ENCODE measurements at places on chromosomes 5 and 9. TPM values are rescaled to one million over a fixed set of nuclear protein-coding genes. Genes with fewer than 3 reads are reported as not detected.

- no peak for ATAC-seq
Observed at GRCh38 chr5:79521156-79521555, 7.2 kb upstream of the HOMER1 start.

DNA sequence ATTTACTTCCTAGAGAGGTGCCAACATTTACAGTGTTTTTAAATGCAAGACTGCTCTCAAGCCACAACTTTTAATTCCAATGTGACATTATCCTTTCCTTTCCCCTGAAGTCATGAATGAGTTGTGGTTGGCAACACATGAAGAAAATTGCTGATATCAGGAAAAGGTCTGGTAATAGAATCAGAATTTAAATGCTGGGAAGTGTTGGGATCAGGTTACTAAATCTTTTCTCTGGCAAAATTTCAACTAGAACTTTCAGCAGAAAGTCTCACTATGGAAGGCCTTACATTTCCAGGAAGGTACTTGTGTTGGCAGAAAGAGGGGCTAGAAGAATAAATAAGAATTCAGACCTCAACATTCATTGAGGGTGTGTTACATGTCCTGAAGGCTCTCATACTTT, 10.6 kb upstream of the SLC44A1 start:
- no peak for ATAC-seq

- no peak for ATAC-seq
Observed at GRCh38 chr9:99425923-99426842, 204.1 kb downstream of the SEC61B start.

The SLC6A7 gene
- total RNA-seq: 0.64 TPM

All from motor neuron (in vitro differentiated cells).